ENCODE measurements at places on chromosomes 1 and 21.

DNA sequence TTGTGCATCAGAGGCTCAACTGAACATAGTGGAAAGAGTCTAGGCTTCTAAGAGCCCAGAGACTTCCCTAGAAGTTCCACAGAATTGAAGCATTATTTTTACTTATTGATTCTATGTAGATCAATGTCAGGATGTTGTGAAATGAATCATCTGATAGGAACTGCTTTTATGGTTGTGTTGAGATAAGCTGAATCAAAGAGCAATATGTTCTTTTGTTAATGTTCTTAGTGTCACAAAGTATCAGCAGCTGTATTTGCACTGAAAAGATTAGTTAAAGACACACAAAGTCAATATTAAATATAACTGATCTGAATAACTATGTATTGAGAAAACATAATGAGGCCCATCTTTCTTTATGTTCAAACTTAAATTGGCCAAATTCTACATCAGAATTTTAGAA, 430.7 kb upstream of the ZRANB2 start:
- DNase-seq = no peak

GRCh38 chr1:240808381-240808780, 196.4 kb upstream of the GREM2 start:
- no peak for DNase-seq

- DNase-seq = no peak
These were observed 22.5 kb upstream of the SLC27A3 start for GRCh38 chr1:153752571-153753195.

- DNase-seq = no peak
These were observed 70.1 kb upstream of the PTBP2 start for GRCh38 chr1:96651517-96651916.

- DNase-seq = no peak
These were observed 221.9 kb downstream of the CTH start for GRCh38 chr1:70633004-70633403.

- no peak for DNase-seq
These were observed 70.4 kb upstream of the VCAM1 start for GRCh38 chr1:100649146-100649545.

DNA sequence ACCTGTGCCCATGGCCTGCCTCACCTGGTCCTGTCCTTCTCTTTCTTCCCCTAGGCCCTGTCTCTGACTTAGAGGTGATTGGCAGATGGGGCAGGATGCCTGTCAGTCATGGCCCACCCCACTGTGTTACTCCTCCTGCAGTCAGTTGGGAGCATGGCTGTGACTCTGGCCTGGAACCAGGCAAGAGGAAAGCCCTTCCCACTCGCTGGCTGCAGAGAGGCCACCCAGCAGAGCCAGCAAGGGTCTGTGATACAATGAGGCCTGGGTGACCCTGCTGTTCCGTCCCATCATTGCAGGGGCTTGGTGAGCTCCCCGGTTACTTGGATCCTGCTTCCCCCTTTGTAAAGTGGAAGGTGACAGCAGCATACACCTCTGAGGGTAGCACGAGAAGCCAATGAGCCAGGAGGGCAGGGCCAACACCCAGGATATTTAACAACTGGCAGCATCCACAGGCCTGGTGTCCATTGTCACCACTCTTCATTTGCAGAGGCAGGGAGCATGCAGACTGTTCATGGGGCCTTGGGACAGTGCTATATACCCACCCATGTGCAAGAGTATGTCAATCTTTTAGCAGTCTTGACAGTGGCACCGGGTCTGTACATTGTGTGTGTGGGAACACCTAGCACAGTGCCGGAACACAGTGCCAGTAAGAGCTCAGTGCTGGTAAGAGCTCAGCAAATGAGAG, 191.0 kb upstream of the C1orf174 start:
- DNase-seq = no peak

- no peak for DNase-seq
These were observed 17.7 kb downstream of the CLDN17 start for GRCh38 chr21:30148906-30149305.

- DNase-seq = no peak
These were observed 46.8 kb upstream of the PSEN2 start for GRCh38 chr1:226823643-226824042.

DNA sequence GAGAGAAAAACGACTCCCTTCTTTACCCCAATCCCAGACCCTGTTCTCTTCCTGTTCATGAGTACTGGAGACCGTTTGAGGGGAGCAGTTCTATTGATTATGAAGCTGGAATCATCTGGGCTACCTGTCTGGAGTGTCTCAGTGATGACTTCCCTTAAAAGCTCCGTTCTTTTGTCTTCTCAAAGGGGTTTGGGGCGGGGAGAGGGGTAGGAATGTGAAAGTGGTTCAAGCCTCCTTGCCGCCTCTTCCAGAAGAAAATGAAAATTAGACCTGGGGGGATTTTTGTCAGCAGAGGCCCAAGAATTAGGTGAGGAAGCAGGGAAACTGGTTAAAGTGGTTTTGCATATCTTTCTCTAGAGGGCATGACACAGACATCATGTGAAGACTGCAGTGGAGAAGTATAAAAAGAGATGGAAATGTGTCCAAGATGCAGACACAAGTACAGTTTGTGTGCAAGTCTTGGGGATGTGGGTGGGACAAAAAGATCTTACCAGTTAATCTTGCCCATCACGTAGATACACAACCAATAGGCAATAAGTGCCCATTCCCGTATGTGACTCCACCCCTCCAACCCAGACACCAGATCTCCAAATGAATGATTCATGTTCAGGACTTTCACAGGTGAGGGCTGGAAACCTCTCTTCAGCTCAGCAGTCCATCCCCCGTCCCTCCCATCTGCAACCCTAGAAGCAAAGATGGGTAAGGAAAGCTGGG, 470 bp upstream of the MTMR11 start:
- DNase-seq = no peak

- DNase-seq = no peak
These were observed 40.7 kb downstream of the PEX14 start for GRCh38 chr1:10515301-10515975.

- DNase-seq = no peak
These were observed 22.7 kb downstream of the UTP25 start for GRCh38 chr1:209850342-209850979.

GRCh38 chr1:86461482-86461881, 7.2 kb upstream of the CLCA1 start:
- DNase-seq = no peak

GRCh38 chr1:117209094-117209493, 1.6 kb downstream of the VTCN1 start:
- DNase-seq = no peak

DNA sequence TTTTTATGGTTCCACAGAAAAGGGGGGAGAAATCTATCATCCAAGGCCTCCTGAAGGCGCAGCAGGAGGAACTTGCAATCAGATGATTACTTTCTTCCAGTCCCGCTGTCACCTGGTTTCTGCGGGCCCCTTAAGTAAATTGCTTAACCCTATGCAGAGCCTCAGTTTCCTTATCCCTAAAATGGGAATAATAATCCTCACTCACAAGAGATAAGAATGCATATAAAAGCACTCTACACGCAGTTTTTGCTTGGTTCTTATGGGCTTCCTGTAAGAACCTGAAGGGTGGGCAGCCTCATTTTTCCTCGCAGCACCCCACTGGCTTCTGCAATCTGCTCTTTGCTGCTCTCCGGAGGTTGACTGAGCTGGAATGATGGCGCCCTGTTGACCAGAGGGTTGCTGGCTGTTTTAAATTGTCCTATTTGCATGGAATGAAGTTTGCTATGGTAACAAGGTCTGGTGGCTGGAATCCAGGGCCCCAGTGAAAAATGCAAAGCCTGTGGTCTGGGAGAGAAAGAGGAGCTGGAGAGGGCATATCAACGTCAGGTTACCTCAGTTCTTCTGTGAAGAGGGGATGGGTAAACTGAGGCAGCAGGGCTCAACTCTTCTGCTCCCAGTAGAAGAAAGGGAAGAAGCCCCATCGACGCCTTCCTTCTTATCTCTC, 1.0 kb upstream of the KAZN start:
- no peak for DNase-seq

- DNase-seq = no peak
These were observed 200.4 kb downstream of the DNM3 start for GRCh38 chr1:172041742-172042141.

GRCh38 chr1:17877896-17878295, 122.8 kb downstream of the ACTL8 start:
- DNase-seq = no peak

GRCh38 chr1:74504125-74504932, 8.1 kb downstream of the LRRC53 start:
- DNase-seq = no peak

GRCh38 chr21:42495027-42495426, 997 bp downstream of the RSPH1 start:
- DNase-seq = no peak

DNA sequence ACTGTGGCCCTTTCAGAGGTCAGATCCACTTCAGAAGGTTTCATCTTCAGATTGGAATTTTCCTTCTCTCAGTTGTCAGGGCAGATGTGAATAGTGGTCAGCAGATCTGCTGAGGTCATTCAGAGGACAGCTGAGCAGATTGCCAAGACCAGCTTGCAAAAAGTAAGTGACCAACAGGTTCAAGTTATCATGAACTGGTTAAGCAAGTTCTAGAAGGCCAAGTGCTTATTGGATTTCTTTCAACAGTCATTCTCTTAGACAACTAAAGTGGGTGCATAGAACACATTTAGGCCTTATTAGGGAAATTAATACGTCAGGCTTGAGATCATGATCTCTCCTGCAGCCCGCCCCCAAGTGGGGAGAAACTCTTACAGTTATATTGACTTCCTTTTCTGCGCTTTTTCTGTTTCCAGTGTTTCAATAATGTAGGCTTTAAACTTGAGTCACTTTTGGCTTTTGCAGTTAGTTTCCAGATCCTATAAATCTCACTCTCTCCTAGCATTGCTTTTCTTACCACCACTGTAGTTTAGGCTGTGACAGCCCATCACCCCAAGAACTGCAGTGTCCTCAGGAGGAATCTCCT, 96.4 kb downstream of the C1orf21 start:
- DNase-seq = no peak

DNA sequence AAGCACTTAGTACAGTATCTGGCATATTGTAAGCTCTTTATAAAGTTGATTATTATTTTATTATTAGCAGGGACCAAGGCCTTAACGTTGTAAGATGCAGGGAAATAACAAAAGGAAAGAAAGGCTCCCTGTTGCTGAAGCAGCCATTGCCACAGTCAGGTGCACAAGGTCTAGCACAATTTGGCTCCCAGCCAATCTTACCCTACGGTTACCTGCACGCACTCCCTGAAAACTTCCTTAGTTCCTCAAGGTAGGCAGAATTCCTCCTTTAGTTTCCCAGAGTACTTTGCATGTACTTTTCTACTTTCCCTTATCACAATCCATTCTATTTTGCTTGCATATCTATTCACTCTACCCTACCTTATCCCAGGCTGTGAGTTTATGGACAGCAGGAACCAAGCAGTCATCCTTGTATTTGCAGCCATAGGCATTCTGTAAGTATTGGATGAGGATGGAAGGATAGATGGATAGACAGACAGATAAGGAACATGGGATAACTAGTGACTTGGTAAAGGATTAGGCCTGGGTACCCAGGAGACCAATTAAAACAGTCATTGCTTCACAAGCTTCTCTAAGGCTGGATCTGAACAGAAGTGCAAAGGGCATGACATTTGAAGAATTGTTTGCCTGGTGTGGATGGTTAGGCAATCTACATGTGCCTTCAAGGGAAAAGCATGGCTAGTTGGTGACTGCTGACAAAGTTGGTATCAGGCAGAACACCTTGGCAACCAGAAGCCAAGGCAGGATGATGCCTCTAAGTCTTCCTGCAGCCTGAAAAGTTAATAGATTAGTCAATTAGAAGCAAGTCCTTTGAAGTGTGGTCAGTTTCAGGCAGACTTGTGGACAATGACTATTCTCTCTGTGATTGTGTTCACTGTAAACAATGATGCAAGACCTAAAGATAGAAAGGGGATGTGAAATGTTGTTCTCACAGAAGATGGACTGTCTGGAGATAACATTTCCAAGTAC, 20.8 kb upstream of the JAK1 start:
- no peak for DNase-seq

DNA sequence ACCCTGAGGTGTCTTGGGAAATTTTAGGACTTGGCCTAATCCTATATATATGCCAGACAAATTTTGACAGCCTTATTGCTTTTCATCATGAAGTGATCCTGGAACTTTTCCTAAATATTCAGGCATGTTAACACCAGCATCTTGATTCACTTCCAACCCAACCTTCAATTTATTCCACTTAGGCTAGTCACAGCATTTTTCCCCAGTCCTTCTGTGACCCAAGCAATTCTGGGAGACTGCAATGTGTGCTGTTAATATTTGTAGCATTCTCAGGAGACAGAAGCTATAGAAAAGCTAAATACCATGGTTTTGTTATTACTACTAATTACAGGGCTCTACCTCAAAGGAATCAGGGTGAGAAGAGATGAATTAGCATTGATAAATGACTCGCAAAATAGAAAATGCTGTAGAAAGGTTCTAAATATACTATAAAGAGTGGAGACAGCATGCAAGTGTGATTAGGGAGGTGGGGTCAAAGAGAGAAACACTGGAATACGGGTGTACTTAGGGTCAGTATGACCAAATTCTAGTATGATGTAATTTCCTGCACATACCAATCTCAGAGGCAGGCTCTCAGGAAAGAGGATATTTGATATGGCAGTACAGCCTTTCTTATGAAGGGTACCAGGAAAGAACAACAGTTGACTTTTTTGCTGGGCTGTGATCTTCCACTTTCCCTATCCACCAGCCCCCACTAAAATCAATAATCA, 29.1 kb downstream of the PRRX1 start:
- no peak for DNase-seq

GRCh38 chr1:212967801-212968200, 17.5 kb downstream of the VASH2 start:
- no peak for DNase-seq

- no peak for DNase-seq
These were observed 110.0 kb downstream of the GLUL start for GRCh38 chr1:182281541-182281940.

GRCh38 chr1:162857850-162858249, 3.1 kb downstream of the CCDC190 start:
- no peak for DNase-seq

DNA sequence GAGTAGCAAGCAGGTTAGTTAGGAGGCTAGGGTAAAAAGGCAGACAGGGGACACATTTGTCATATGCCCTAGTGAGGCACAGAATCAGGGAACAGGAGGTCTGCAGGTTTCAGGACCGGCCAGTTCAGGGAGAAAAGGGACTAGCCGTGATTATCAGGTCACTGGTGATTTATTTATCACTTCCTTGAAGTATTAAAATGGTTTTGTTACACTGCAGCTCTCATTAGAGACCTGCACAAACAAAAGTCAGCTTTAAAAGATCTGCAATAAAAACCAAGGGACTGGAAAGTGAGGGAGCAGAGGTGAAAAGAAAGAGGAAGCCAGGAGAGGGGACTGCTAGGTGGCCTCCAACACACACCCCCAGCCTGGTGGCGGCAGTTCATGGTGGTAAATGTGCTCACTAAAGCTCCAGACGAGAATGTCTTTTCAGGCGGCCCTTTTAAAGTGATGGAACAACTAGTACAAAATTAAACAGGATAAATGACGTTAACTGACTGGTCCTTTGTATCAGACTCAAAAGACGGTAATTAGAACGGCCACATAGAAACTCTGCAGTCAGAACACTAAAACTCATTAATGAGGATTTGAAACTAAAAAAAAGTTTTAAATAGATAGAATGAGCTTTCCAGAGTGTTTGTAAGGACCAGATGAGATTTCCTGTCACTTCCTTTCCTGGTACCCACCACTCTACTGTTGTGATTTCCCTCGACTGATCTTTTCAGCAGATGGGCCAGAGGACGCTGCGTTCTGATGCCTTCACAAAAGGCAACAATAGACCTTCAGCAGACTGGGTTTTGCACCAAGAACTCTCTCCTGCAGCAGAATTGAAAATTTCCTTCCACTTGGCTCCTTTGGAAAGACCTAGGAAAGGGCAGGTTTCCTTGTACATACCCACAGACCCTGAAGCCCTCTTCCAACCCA, 136.8 kb downstream of the NTPCR start:
- no peak for DNase-seq

- DNase-seq = no peak
These were observed 35.0 kb upstream of the FAM89A start for GRCh38 chr1:231075020-231075419.
